ENCODE measurements at places on chromosomes 1 and 21. TPM values are rescaled to one million over a fixed set of nuclear protein-coding genes. Genes with fewer than 3 reads are reported as not detected.

DNA sequence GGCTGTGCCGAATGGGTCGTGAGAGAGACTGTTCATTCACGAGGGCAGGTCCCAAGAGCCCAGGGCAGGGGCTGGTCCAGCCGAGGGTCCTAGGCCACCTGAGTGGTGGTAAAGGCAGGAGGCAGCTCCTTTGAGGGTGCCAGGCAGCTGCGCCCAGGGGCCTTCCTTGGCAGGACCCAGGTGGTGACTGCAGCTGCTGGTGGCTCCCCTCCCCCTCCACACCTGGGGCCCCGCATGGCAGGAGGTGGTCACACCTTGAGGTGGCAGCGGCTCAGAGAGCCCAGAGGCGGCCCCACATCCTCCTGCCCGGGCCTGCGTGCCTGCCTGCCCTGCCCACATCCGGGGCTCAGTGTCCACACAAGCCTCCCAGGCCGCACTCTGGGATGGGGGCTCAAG, 9.8 kb upstream of the PLCH2 start:
- DNase-seq: no peak

DNA sequence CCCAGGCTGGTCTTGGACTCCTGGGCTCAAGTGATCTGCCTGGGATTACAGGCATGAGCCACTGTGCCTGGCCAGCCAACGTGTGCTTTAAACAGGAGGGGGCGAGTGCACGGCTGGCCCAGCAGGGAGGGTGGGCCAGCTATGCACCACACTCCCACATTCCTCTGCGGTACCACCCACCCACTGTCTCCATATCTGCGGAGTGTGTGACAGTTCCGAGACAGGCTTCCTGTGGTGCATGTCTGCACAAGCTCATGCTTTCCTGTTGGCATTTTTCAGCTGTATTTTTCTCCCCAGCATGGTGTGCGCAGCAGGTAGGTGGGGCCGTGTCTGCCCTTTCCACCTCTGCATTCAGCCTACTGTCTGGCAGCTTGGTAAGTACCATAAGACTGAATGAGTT, 183.3 kb downstream of the AJAP1 start:
- no peak for DNase-seq

- no peak for DNase-seq
These were observed 25.0 kb downstream of the TATDN3 start for GRCh38 chr1:212816567-212817278.

DNA sequence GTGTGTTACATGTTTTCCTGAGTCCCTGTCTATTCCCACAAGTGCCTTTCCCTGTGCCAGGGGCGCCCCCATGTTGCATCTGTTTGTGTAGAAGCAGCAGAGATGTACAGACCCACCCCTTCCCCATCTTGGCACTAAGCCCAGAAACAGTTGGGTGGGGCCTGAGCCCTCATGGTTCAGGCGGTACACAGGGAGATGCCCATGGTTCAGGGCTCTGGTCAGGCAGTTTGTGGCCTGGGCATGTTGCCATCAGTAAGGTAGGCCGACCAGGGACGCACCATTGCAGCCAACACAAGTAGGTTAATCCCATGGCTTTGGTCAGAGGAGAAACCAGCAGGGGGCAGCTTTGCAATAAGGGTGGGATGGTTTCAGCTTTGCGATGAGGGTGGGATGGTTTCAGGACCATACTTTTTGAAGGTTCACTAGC, 914 bp upstream of the ADGRB2 start:
- DNase-seq: no peak

GRCh38 chr1:56921479-56921878, 44.3 kb downstream of the C8B start:
- no peak for DNase-seq

DNA sequence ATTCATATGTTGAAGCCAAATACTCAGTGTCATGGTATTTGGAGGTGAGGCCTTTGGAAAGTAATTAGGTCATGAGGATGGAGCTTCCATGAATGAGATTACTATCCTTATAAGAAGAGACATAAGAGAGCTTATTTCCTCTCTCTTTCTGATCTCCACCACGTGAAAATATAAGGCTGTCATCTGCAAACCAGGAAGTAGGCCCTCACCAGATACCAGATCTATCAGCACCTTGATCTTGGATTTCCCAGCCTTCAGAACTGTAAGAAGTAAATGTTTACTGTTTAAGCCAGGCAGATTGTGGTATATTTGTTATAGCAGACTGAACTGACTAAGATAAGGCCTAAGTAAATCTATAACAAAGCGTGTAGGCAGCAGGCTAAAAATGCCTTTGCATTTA, 25.3 kb downstream of the RBM11 start:
- DNase-seq: no peak

DNA sequence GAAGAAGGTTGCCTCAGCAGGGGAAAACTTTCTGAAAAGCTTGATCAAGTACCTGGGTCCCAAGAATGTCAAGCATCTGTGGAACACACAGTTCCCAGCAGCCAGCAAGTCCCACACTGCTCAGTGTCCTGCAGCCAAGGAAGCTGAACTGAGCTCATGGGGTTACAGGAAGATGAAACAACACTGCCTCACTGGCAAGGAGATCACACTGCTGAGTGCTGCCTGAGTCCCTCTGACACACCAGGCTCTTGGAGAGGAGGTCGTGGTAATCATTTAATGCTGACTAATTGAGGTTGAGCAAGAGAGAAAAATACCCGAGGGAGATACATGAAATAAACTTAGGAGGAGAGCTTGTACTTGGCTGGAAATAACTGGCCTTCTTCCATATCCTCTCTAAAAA, 75.2 kb downstream of the MPZL1 start:
- DNase-seq: peak; percentile 81

DNA sequence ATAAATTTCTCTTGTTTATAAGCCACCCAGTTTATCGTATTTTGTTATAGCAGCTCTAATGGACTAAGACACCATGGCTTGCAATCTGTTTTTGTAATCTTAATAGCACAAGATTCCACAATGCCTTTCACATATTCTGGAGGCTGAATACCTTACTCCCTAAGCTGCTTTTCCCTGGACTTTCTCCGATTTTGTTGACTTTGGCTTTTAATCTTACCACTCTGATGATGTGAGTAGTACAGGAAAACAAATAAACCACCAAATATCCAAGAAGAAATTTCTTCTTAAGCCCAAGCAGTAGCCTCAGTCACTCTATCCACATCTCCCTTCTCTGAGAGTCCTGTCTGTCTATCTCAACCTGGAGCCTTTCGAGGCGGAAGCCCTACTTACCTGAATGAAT, 838.6 kb downstream of the LTN1 start:
- no peak for DNase-seq

DNA sequence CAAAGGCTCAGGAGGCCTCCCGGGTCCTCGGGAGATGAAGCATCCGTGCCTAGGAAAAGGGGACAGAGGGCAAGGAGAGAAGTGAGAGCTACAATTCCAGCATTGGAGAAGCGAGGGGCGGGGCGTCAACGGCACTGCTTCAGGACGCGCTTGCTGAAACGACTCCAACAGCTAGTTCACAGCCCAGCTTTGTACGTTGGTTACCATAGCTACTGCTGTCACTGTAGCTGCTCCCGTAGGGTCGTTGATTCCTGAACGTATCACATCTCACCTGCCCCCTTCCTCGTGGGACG, 63.1 kb downstream of the TOR1AIP2 start:
- no peak for DNase-seq

DNA sequence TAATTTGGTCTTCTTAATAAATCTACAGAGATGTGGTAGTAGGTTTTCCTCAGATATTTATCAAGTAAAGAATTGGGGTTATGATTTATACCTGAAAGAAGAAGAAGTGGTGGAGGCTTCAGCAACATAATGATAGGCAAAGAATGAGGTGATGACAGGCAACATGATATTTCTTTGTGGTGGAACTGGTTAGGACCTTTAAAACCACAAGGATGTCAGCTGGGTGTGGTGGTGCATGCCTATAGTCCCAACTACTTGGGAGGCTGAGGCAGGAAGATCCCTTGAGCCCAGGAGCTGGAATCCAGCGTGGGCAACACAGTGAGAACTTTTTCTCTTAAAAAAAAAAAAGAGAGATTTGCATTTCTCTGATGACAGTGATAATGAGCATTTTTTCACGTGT, 34.1 kb upstream of the COL11A1 start:
- DNase-seq: no peak

- no peak for DNase-seq
These were observed 4.5 kb upstream of the DDX59 start for GRCh38 chr1:200673952-200674823.

DNA sequence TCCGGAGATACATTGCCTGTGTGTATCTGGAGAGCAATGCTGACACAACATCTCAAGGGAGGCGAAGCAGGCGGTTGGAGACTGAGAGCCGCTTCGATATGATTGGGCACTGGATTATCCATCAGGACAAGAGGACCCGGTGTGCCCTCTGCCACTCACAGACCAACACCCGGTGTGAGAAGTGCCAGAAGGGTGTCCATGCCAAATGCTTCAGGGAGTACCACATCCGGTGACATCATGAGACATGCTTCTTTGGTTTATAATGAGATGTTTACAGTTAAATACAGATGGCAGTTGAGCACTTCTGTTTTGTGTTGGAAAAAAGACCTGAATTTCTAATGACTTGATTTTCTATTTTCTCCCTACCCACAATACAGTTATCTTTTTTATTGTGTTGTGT, 12.1 kb downstream of the PGBD2 start:
- DNase-seq: no peak

The MOB3C gene
- total RNA-seq: 14.9 TPM

The HFM1 gene
- 2.7 TPM for total RNA-seq

The CYP4X1 gene
- total RNA-seq: 0.86 TPM

The F5 gene
- total RNA-seq: 0.97 TPM

All from cardiac septum (tissue), 1 donor.